RPMI7951 (cell line): ENCODE measurements at places on chromosomes 12 and 14.

DNA sequence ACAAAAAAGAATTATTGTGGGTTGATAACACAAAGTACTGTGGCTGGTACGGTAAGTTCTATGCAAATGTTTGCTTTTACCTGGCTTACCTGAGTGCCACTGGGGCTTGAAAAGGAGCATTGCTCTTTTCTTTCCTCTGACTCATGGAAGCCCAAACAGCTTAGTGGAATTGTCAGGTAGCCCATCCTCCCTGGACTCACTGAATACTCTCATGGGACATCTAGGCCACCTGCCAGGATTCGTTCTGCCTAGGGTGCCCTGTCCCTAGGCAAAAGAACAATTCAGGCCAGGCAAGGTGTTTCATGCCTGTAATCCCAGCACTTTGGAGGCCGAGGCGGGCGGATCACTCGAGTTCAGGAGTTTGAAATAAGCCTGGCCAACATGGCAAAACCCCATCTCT lies 22.5 kb upstream of the YAF2 start:
- no peak for DNase-seq

GRCh38 chr12:116236148-116236731 lies 41.3 kb downstream of the MED13L start:
- peak; percentile 66 for DNase-seq

GRCh38 chr14:88669346-88669745 lies 106.5 kb downstream of the ZC3H14 start:
- no peak for DNase-seq

GRCh38 chr14:99838639-99839134 lies 45.5 kb downstream of the EML1 start:
- peak; percentile 4 for DNase-seq

GRCh38 chr12:24822121-24822899 lies 126.6 kb downstream of the BCAT1 start:
- DNase-seq = peak; percentile 70

DNA sequence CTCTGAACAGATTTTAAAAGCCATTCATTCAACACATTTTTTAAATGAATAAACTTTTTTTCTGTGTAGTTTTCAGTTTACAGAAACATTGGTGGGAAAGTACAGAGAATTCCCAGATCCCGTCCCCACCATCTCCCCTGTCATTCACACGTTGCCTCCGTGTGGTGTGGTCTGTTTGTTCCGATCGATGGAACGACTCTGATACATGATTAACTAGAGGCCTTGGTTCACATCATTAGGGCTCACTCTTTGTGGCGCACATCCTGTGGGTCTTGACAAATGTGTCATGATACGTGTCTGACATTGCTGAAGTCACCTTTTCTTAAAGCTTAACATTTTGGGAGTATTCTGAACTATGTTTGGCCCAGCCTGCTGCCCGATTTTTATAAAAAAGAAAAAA lies 18.5 kb downstream of the MEG3 start:
- no peak for DNase-seq

DNA sequence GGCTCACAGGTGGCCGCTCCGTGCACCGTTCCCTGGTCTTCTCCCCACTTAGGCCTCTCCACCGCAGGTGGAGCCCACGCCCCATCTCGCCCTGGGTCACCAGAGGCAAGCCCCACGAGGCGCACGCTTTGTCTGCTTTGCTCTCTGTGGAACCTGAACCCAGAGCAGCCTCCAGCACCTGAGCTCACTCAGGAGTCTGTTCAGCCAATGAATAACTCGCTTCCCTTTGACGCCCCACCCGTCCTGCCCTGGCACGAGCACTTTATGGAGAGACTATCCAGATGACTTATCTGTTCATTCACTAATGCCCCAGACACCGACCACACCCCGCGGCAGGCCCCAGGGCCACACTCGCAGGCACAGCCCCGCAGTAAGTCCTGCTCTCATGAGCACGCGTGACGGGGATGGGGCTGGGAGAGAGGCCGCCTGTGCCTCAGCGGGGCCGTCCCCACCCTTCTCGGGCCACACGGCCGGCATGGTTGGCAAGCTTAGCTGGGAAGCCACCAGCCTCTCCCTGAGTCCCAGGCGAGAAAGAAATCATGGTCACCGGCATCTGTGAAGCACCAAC lies 85.0 kb downstream of the NOC4L start:
- DNase-seq = no peak

DNA sequence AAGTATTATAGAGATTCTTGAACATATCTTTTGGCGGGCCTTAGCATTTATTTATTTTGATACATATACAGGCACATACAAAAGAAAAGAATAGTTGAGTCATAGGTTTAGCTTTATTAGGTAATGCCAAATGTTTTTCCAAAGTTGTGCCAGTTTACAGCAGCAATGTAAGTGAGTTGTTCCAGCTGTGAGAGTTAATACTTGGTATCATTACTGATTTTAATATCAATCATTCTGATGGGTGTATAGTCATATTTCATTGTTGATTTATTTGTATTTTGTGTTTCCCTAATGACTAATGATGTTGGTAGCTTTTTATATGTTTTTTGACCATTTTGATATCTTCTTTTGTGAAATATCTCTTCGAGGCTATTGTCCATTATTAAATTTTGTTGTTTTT lies 122.4 kb downstream of the MIPOL1 start:
- no peak for DNase-seq

- DNase-seq = peak; percentile 68
Measured at GRCh38 chr12:126051611-126052107, 986.4 kb downstream of the AACS start.

DNA sequence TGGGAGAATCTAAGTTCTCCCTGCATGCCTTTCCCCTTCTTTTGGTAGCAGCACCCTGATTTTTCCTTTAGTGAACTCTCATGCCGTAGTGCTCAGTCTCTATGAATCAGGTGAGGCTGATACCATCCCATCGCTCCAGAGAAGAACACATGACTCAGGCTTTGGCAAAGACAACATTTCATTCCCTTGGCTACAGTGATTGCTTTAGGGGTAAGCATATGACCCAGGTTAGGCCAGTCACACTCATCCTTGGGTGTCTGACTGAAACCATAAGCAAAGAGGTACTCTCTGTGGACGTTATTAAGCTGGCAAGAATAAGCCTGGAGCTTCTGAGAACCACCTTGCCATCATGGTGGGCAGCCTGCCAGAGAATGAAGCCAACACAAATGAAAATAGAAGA lies 141.8 kb downstream of the MYRFL start:
- peak; percentile 15 for DNase-seq
